Cerebellar nuclear complex (tissue), 1 donor: ENCODE measurements at places on chromosomes 7 and 10.
A peak's percentile ranks its signal among the peaks of the same experiment; 100 is the strongest.

DNA sequence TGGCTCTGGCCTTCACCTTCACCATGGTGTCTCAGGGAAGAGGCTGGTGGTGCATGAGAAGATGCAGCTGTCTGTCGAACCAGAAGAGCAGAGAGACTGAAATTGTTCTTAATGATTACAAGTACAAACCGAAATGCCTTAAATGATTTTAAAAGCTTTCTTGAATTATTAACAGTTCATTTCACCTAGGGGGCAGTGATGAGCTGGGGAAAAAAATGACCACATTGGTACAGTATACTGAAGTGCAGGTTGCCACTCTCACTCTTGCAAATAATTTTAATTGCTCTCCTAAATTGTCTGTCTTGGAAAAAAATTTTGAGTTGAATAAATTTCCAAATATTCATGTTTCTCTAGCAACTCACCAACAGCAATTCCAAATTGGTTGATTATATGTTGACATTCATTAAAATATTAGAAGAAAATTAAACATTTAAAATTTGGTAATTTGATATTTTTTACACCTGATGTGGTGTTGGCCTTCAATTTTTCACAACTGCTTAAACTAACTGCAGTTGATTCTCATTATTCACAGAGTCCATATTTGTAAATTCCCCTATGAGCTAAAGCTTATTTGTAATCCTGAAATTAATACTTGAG, 692.6 kb downstream of the ZWINT start:
- DNase-seq: no peak

DNA sequence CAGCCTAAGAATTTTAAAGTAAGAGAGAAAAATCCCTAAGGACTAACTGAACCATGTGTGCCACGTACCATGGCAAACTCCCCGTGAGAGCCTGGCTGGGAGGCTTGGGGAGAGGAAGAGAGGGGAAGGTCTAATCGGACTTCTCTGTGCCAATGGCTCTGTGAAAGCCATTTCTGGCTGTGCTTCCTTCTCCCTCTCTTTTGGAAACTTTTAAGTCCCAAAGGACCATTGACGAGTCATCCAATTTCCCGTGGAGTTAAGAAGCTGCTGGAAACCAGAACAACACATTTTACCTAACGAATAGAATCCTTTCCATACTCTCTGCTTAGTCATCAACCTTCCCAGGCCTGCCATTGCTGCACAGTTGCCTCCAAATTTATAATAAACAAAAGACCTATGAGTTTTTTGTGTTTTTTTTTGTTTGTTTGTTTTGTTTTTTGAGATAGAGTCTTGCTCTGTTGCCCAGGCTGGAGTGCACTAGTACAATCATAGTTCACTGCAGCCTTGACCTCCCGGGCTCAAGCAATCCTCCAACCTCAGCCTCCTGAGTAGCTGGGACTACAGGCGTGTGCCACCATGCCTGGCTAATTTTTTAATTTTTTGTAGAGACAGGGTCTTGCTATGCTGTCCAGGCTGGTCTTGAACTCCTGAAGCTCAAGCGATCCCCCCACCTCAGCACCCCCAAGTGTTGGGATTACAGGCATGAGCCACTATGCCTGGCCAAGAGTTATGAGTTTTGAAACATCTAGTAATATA, 13.2 kb downstream of the LAMB1 start:
- DNase-seq: no peak

DNA sequence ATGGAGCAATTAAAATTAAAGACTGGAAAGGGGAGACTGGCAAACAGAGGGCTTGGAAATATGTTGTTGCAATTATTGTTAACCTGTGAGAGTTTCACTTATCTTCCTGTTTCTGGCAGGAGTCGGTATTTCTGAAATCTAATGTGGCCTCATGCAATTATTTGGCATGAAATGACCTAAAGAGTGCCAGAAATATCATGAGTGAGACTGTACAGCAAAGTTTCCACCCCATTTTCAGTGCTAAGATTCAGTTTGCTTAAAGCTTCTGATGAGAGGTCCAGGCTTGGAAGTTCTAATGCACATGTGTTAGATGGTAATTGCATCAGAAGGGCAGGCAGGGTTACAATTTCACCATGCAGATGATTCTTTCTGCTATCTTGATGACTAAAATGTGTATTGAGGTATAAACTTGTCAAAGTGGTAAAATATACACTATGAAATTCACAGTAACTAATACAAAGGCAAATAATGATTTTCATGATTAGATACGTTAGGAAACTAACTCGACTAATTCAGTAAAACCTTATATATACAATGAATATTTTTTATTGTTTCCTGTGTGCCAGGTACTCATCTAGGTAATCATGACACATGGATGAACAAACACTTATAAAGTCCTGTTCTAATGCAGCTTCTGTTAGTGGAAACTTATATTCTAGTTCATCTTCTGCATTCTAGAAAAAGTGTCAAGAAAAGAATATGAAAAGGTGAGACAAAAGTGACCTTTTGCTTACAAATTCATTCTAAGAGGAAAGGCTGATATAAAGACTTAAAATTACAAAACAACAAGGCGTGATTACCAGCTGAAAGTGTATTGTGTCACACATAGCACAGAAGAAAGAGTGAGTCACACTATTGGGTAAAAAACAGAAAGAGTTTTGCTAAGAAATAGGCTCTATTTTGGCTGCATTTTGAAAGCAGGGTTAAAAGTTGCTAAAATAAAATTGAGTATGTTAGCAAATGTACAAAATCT, 533.4 kb upstream of the SEMA3D start:
- no peak for DNase-seq

DNA sequence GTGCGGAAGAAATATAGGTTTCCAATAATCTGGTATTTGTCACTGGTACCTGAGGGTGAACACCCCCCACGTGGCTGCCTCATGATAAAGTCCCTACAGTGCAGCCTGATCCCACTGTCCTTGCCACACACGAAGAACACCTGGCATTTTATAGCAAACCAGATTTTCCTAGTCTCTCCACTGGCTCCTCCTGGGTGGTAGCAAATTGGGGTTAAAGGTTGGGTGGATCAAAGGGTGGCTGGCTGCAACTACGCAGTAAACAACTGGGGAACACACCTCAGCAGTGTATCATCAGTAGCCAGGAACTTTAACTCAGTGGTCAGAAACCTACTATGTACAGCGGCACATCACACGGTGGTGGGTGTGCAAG, 10.3 kb downstream of the SEPHS1 start:
- no peak for DNase-seq

- no peak for DNase-seq
Observed at GRCh38 chr7:22269963-22270362, 87.0 kb downstream of the RAPGEF5 start.

DNA sequence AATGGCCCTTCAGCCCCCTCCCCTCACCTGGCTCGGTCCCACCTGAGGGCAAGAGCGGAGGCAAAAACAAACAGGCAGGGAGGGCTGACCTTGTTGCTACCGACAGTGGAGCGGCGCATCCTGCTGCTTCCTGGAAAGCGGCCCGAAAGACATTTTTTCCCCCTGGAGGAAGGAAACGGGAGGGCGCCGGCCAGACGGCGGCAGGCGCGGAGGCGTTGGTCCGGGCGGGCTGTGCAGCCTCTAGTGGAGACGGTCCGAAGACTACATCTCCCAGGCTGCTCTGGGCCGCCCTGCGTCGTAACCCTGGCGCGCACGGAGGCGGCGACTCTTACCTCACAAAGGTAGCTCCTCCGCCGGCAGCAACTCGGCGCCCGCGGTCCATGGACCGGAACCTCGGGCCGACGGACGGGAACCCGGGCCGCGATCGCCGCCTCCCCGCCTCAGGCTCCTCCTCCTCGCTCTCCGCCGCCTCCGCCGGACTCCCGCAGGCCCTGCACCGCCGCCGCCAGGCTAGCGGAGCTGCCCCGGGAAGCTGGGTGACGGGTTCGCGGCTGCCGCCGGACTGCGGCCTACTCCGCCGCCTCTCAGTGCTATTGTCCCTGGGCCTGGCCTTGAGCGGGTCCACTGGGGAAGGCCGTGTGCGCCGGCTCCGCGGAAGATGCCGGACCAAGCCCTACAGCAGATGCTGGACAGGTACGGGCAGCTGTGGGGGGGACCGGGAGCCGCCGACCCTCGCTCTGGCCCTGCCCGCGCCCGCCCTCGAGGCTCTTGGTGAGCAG, at the start of the genes CPEB3 and MARCHF5:
CPEB3 (minus strand) TSS at position 242 of the 779 bp plus-strand sequence. CDS start 50,728 bp downstream, outside the sequence.
MARCHF5 (plus strand) TSS at position 331 of the 779 bp plus-strand sequence; CDS start at position 659, 328 bp downstream.
- DNase-seq: peak; percentile 80

- DNase-seq: no peak
Observed at GRCh38 chr10:6365384-6365783, 162.7 kb downstream of the PFKFB3 start.

DNA sequence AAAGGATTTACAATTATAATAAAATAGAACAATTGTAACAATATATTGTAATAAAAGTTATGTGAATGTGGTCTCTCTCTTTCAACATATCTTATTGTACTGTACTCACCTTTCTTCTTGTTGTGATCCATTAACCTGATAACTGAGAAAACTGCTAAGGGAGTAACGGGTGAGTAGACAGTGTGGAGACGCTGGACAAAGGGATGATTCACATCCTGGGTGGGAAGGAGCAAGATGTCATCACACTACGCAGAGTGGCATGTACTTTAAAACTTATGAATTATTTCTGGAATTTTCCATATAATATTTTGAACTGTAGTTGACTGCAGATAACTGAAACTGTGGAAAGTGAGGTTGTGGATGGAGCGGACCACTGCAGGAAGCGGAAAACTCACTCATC, 91.2 kb upstream of the PLPP4 start:
- DNase-seq: no peak

DNA sequence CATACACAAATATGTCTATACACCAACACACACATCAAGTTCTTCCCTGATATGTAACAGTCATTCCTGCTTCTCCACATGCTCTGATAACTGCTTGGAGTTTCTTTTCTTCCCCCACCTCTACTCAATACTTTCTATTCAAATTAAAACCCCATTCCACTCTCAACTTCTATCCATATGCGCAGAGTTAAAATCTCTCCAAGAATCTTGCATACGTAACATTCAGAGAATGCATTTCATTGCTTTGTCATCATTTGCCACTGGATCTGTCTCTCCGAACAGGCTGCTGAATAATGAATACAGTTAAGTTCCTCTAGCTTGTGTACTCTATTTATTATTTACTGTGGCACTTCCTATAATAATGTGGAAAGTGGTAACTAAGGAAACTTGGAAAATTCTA, 68.8 kb downstream of the DGKB start:
- DNase-seq: no peak

DNA sequence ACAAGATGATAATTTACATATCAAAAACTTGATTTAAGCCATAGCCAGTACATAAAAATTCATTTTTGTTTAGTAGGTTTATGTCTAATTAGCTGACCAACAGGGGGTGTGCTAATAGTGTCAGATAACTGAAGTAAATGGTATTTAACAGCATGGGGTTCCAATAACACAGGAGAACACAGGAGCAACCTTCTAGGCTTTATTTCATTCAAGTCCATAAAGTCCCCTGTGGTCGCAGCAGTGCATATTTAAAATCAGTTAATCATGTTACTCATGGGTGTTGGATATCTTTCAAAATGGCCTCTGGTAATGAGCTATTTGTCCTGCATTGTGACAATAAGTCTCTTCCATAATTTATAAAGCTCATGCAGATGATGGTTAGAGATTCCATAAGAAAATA, 238.6 kb downstream of the CNTNAP2 start:
- DNase-seq: no peak

GRCh38 chr7:157425137-157425731, 88.4 kb downstream of the DNAJB6 start:
- no peak for DNase-seq

GRCh38 chr7:72751978-72752377, 76.0 kb downstream of the TYW1B start:
- DNase-seq: no peak

- DNase-seq: no peak
Observed at GRCh38 chr7:97298561-97298960, 181.1 kb downstream of the SDHAF3 start.

DNA sequence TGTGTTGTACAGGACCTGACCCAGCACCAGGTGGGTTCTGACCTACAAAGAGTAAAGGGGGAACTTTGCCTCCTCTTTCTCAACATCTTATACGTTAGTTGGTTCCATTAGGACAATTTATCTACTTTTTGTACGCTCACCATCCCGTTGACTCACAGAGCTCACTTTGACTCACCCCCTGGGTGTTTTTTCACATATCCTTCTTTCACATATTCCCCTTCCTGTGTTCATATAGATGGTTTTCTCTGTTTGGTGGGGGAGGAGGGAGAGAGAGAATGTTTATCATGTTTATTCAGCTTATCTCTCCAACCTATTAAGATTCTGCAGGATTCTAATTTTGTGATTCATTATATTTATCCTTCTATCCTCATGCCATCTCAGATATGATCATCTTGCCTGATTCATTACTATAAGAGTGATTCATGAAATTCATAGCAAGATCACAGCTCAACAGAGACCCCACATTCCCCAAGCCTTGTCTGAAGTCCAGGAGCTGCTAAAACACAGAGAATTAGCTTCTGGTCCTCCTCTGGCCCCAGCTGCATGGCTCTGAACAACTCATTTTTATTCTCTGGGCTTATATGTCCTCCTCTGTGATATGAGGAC, 37.2 kb downstream of the PRSS2 start:
- no peak for DNase-seq

GRCh38 chr10:120011359-120012130, 119.0 kb downstream of the SEC23IP start:
- no peak for DNase-seq

GRCh38 chr7:143047326-143047725, 4.8 kb upstream of the OR6V1 start:
- no peak for DNase-seq

- no peak for DNase-seq
Observed at GRCh38 chr7:101688183-101688831, 59.2 kb upstream of the MYL10 start.

DNA sequence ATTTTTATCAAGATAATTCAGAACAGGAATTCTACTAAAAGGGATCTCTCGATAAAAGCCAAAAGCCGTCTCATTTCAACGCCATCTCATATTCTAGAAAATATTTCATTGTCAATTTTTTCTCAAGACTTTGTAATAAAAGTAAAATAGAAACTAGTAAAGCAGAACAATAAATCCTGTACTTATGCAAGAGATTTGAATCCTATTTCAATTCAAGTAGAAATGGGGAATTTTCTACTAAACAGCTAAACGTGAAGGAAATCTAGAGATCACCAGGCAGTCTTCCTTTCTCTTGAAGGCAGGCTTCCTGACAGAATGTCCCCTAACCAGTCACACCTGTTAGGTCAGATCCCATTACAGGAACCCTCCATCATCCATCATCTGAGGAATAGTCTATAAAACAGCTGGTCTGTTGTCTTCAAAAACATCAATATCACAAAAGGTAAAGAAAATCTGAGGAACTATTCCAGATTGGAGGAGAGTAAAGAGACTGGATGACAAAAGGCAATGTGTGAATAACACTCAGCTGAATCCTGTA, 23.7 kb downstream of the USP6NL start:
- DNase-seq: no peak

DNA sequence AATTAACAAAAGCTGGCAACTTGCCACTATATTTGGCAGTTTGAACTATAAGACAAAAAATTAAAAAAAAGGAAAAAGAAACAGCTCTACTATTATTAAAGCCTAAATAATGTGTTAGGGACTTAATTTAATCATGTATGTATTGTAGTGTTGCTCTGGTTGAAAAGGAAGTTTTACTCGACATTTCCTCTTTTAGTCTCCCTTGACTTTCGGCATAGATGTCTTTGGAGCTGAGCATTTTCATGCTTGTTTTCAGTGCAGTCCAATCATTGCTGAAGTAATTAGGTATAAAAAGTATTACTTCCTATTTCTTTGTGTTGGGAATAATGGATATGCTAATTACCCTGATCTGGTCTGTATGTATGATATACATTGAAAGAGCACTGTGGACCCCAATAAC, 216.8 kb upstream of the KLF6 start:
- DNase-seq: no peak
